Activated CD8-positive, alpha-beta T cell treated with anti-CD3 and anti-CD28 coated beads, Interleukin-2, amount 10 ng/mL, durations not matched to agents 7 days and 5 days (primary cell): ENCODE measurements at places on chromosomes 13 and 19. TPM values are rescaled to one million over a fixed set of nuclear protein-coding genes. Genes with fewer than 3 reads are reported as not detected.

The ALOX5AP gene
- 71.0 TPM for total RNA-seq

DNA sequence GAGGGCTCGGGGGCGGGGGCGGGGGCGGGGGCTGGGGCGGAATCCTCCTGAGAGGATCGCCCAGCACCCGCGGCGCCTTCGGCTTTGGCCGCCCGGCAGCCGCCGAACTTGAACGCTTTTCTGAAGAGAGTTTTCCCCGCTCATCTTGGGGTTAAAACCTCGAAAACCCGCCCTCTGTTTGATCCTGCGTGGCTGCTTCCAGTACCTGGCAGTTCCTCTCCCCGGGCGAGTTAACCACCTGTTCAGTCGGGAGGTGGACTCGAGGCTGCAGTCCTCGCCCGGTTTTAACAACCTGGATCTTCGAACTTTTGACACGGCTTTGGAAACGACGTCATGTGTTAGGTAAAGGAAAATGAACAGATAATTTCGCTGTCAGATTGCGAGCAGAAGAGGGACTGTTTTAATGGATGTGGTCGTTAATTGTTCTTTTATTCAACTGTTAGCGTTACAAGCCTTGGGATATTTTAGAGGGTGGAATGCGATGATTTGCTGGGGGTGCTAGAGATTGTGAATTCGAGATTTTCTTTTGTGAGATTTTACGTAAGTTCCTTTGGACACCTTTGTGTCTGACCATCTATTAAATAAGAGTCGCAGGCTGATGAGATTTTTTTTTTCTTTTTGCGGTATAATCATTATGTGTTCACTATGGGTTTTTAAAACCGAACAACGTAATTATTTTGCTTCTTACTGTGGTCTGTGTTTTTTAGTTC, 1.0 kb downstream of the FNDC3A start:
- no peak for DNase-seq

DNA sequence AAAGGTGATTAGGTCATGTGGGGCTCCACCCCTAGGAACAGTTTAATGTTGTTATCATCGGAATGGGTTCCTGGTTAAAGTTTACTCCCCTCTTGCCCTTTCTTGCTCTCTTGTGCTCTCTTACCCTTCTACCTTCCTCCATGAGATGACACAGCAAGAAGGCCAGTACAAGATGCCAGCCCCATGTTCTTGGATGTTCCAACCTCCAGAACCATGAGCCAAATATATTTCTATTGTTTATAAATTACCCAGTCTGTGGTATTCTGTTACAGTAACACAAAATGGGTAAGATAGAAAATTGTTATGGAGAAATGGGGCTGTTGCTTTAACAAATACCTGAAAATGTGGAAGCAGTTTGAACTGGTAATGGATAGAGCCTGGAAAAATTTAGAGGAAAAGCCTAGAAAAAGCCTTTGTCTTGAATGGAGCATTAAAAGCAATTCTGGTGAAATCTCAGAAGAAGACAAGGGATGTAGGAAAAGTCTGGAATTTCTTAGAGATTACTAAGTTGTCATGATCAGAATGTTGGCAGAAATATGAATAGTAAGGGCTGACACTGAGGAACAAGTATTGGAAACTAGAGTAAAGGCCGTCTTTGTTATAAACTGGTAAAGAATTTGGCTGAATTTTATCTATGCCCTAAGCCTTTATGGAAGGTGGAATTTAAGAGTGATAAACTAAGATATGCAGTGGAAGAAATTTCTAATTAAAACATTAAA, 53.5 kb upstream of the TSC22D1 start:
- no peak for DNase-seq

- DNase-seq, result no peak
Observed at GRCh38 chr19:56097306-56097705, 23.8 kb downstream of the ZNF787 start.

The PTGER1 gene
- total RNA-seq, result 0.44 TPM

DNA sequence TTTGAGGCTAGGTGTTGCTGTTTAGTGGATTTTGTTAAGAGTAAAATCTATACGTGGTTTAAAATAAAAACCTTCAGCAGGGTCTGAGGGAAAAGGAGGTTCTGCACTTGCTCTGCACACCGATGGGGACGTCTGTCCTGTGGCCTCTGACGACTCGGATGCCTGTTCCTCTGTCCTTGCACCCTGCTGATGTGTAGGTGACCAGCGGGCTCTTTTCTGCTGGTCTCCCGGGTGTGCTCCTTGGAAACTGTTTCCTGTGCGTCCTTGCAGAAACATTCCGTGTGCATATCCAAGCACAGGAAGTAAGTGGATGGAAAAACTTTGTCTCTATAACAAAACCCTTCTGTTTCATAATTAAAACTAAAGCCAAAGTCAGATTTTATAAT, 3.8 kb downstream of the ATP4B start:
- DNase-seq, result no peak

The MAP2K2 gene
- 234 TPM for total RNA-seq

- no peak for DNase-seq
Observed at GRCh38 chr13:27495551-27495950, 45.2 kb upstream of the MTIF3 start.

DNA sequence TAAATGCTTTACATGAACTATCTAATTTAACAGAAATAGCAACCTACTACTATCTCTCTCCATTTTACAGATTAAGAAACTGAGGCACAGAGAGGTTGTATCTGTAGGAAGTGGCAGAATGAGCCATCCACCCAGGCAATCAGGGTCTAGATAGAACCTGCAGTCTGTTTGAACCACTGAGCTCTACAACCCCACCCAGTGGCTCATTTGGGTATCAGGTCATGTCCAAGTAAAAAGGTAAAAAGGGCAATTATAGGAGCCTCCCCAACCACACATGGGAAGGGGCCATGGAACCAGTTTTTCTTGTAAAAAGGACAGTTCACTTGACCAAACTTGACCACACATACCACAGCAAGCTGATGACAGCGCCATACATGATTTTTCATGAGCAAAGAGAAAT, 92.9 kb upstream of the SGCG start:
- peak; percentile 23 for DNase-seq

GRCh38 chr13:30819136-30819888, 84.0 kb downstream of the ALOX5AP start:
- DNase-seq, result no peak

DNA sequence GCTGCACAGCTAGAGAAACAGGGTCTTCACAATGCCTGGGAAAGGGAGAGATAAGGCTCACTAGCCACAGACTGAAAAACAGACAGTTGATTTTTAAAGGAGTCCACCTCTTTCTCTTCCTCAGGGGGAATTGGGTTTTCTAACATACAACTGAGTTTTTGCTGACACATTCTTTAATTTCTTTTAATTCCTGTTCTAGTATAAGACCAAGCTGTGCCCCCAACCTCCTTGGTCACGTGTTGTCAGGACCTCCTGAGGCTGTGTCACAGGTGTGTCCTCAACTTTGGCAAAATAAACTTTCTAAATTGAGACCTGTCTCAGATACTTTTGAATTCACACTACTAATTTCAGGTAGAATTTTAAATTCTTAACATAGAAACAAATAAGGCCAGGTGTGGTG, 12.1 kb upstream of the ZNF492 start:
- DNase-seq, result no peak

DNA sequence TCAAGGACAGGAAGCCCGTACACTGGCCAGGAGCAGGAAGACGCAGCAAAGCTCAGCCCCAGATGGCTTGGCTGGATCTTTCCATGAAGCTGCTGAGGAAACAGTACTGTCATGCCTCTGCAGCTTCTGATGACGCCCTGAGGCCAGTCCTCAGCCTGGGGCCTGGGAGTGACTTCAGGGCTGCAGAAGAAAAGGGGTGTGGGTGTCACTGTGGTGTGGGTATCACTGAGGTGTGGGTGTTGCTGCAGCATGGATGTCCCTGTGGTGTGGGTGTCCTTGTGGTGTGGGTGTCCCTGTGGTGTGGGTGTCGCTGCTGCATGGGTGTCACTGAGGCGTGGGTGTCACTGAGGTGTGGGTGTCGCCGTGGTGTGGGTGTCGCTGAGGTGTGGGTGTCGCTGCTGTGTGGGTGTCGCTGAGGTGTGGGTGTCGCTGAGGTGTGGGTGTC, 12.0 kb upstream of the GAS6 start:
- peak; percentile 20 for DNase-seq

The CGB3 gene
- not detected for total RNA-seq

The RFPL4AL1 gene
- not detected for total RNA-seq
